ENCODE measurements at places on chromosomes 1 and 21. TPM values are rescaled to one million over a fixed set of nuclear protein-coding genes. Genes with fewer than 3 reads are reported as not detected.

The RGS8 gene
- 7.8 TPM for total RNA-seq

The FAM78B gene
- total RNA-seq: 5.1 TPM

The RNF186 gene
- total RNA-seq: not detected

The GSTM5 gene
- 1.9 TPM for total RNA-seq

The NR1I3 gene
- 0.47 TPM for total RNA-seq

The NBPF4 gene
- 0.16 TPM for total RNA-seq
